ENCODE measurements at places on chromosomes 16 and 17.
A peak's percentile ranks its signal among the peaks of the same experiment; 100 is the strongest.

- no peak for DNase-seq
These were observed 174.8 kb downstream of the UTP18 start for GRCh38 chr17:51435171-51435552.

- DNase-seq = peak; percentile 36
These were observed 8.2 kb downstream of the UBE2O start for GRCh38 chr17:76444518-76445311.

GRCh38 chr17:2058586-2059546, 4.0 kb downstream of the HIC1 start:
- DNase-seq = peak; percentile 91

DNA sequence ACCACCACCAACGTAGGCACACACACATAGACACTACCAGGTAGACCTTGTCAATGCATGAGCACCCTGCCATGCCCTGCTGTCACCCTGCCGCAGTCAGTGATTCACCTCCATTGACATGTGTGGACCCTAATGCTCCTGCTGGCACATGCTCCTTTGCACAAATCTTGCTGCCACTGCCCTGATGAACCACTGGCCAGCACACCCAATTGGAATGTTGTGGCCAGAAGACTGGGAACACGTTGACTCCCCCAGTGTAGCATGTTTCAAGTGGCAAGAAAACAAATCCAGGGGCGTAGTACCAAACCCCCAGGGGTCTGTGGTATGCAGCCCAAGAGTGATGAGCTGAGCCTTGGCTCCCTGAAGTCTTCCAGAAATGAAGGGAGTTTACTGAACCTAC, 486.4 kb upstream of the KIF2B start:
- DNase-seq = no peak

DNA sequence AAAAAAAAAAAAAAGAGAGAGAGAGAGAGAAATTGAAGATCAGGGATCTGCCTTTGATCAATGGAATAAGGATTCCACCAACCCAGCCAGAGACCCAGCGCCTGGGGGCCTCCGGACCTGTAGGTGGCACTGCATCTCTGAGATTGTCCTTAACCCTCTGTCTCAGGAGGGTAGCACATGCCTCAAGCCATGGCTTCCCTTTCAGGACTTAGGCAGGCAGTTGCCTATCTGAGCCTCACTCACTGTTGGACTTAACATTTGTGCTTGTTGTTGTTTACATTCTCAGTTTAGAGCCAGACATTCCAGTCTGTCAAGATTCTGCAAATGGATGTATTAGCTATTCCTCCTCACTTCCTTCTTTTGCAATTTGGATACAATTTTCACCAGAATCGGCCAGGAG, 5.1 kb upstream of the SCNN1B start:
- DNase-seq = no peak

GRCh38 chr17:6392609-6393350, 42.1 kb downstream of the AIPL1 start:
- DNase-seq = no peak

GRCh38 chr17:57785022-57785421, 39.9 kb upstream of the CCDC182 start:
- peak; percentile 66 for DNase-seq

DNA sequence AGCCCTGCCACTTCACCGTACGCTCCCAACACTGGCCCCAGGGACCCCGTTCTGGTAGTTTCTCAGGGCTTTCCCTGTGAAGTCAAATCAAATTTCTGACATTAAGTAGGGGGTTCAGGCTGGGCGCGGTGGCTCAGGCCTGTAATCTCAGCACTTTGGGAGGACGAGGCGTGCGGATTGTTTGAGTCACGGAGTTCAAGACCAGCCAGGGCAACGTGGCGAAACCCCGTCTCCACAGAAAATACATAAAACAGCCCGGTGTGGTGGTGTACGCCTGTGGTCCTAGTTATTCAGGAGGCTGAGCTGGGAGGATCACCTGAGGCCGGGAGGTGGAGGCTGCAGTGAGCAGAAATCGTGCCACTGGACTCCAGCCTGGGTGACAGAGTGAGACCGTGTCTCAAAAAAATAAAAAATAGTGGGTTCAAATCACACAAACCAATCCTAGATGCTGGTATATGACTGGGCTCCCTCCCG, 632 bp downstream of the CYBC1 start:
- DNase-seq = no peak

Measured in fibroblast of pulmonary artery (primary cell).